ENCODE measurements at places on chromosomes 12 and 14.

DNA sequence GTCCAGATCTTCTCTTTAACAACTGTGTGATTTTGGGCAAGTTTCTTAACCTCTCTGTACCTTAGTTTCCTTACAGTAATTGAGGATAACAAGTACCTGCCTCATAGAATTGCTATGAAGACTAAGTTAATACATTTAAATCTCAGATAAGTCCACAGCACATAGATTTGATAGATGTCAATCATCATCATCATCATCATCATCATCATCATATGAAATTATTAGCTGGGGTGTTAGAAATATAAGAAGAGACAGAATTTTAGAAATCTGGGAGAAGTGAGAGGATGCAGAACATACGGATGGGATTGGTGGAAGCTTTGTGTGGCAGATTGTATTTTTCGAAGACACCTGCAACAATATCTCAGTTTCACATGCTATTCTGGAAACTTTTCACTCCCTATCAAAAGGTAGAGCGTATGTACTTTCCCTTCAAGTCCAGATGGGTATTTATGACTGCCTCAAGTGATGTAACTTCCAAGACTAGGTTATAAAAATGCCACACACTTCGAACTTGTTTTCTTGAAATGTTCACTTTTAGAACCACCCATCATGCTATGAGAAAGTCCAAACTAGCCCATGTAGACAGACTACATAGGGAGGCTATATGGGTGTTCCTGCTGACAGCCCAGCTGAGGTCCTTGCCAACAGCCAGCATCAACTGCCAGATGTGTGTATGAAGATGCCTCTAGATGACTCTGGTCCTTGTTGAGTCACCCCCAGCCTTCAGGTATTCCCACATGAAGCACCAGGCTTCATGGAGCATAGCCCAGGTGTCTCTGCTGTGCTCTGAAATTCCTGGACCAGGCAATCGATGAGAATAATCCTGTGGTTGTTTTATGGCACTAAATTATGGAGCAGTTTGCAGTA is 20.7 kb upstream of the SDR39U1 start:
- no peak for DNase-seq

DNA sequence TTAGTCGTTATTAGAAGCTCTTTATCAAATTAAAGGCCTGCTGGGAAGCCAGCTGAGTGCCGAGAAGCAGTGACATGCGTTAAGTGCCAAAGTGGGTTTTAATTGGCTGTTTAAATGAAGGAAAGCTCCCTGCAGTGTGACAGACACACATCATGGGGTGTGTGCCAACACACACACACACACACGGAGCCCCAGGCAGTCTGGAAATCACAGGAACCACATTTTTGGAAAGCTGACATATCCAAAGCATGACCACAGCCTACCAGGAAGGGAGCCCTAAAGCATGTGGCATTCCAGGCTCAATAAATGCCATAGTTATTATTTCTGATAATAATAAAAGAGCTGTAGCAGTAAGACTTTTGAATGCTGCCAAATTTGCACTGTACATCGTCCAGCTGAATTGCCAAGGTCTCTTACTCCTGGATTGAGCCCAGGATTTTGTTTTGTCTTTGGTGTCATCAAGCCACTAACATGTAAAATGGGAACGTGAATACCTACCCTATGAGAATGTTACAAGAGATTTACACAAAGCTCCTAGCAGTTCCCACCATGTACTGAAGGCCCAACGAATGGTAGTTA is 135.1 kb downstream of the TMEM30B start:
- DNase-seq, result no peak

GRCh38 chr14:55973911-55974630 is 144.1 kb upstream of the PELI2 start:
- DNase-seq, result no peak

GRCh38 chr14:58243790-58244555 is 670 bp upstream of the PSMA3 start:
- DNase-seq, result no peak

GRCh38 chr12:66648033-66648735 is 30.7 kb downstream of the GRIP1 start:
- no peak for DNase-seq

GRCh38 chr14:35406506-35407305 is 2.2 kb upstream of the NFKBIA start:
- DNase-seq, result peak; percentile 66

DNA sequence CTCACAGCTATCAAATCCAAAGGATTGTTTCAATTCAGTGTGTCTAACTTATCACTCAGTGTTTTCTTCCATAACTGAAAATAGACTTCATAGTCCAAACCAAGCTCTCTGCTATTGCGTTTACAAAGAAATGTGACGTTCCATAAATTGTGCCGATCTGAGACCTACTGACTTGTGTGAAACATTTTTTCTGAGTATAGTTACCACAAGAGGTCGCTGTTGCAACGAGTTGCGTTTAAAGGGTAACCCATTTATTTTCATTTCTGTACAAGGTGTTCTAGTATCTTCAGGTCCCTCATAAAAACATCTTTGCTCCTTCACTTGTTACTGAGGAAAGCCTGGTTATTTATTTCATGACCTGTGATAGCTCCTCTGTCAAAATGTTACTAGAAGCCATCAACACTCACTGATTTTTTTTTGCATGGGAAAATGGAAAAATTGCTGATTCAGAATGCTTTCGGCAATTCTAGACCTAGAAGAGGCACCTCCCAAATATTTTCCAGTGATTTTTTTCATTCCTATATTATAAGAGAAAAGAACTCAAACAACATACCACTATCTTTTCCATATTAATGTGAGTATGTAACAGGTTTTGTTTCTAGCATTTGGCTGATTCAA is 60.9 kb upstream of the OR4E1 start:
- peak; percentile 71 for DNase-seq

GRCh38 chr14:61222388-61222787 is 58.8 kb downstream of the TMEM30B start:
- DNase-seq, result no peak

DNA sequence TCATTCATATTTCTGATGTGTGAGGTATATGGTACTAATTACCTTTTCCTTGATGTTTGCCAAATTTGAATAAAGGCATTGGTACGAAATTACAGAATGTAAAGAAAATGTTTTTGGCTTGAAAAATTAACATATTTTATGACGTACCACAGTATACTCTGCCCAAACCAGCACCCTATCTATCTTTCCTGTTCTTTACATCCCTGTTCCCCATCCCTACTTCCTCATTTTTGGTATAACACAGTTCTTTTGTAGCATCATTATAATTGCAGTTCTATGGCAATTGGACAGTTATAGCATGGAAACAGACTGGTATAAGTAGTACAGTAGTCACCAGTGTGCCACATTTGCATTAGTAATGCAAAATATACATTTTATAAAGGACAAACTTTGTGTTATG is 7.0 kb upstream of the CCT2 start:
- no peak for DNase-seq

- DNase-seq, result peak; percentile 56
Observed at GRCh38 chr12:62640910-62641448, 174.4 kb downstream of the MON2 start.

GRCh38 chr12:67677166-67677565 is 28.6 kb downstream of the DYRK2 start:
- DNase-seq, result no peak

DNA sequence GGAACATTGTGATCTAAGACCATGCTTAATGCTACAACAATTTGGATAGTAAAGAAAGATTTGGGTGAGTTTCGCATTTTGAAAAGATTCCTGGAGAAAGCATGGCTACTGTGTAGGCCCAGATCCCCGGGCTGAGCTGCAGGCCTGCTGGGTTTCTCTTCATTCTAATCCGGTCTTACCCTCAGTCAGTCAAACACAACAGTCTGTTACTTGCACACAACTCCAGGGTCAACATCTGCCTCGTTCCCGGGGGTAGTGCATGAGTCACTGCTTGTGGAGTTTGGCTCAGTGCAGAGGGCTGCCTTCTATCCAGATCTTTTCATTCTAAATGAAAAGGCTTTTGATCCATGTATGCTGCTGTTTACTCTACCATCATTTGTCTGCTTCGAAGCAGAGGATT is 60.4 kb upstream of the SEL1L start:
- no peak for DNase-seq

GRCh38 chr14:23054000-23054811 is 3.1 kb downstream of the CDH24 start:
- DNase-seq, result no peak

DNA sequence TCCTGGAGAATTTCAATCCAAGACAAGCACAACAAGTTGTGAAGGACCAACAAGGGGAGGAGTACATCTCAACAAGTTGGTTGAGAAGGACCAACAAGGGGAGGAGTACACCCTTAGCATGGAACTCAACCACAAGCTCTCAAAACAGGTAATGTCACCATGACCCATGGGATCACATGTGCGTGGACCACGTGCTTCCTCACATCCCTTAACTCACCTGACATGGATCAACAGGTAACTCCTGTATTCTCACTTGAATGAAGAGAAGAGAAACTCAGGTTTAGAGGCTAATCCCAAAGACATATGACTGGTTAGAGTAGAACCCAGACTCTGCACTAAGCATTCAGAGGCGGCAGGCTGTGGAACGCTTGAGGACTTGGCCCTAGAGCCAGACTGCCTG is 6.2 kb downstream of the CRACR2A start:
- DNase-seq, result no peak

GRCh38 chr14:44783901-44784300 is 177.8 kb downstream of the KLHL28 start:
- DNase-seq, result no peak

DNA sequence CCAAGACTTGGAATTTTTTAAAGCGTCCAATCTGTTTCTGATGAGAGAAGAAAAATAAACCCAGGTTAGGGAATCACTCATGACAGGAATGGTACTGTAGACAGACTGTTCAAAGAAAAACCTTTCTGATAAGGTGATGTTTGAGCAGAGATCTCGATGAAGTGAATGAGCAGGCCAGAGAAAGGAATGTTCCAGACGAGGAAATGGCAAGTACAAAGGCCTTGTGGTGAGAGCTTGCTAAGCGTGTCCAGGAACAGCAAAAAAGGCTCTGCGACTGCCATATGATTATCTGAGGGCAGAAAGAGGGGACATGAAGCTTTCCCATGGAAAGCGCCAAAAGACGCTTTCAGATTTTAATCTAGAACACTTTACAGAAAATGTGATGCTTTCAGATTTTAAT is 458.4 kb upstream of the SOX5 start:
- DNase-seq, result no peak

DNA sequence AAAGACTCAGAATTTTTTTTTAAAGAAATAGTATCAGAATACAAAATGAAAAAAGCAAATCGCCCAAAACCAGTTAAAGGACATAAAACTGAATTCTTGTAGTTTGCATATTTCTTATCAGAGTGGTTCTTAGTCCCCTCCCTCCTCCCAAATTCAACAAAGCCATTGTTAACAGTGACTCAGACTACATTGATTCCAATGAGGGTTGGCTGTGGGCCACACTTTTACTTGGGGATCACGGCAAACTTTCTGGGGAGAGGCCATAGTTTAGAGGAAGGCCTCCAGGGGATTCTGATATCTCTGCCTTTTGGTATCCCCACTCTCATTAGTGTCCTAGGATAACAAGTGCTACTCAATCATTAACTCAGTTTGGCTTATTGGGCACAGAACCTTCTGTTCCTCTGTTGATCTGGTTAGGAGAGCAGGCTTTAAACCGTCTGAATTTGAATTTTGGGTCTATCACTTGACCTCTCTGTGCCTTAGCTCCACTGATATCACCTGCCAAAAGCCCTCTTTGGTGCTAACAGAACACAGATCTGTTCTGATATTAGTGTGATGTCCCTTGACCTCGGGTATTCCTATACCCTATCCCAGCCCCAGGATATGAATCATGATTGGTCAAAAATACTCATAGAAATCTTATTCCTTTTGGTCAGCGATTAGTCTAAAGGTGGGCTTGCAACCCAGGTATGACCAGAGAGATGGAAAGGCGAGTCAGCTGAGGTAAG is 45.2 kb upstream of the APPL2 start:
- DNase-seq, result no peak

DNA sequence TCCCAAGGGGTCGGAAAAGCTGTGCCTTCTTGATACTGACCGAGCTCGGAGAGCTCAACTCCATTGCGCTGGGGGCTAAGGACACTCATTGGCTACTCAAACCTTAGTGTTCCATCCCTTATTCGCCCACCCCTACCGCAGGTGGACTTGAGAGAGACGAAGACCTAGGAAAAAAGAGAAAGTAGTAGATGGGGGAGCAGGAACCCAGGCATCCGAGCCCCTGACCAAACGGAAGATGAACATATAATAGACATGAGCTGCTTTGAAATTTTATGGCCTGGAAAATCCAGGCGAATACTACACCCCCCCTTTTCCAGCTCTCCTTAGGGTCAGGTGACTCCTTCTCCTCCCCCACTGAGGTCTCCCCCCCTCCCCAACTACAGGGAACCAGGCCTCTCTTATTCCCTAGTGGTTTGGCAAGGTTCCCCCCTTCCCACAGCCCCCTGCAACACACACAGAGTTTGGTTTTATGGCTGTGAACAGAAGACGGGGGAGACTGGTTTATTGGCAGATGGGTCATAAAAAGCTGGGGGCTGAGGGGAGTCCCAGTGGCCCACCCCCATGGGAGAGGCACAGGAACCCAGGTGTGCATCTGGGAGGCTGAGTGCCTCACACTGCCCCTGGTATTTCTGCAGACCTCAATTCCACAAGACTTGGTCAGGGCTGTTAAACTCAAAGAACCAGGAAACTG is 1.6 kb downstream of the GDF11 start:
- DNase-seq, result no peak

- no peak for DNase-seq
Observed at GRCh38 chr14:67735336-67736147, 33.9 kb downstream of the RDH12 start.

- DNase-seq, result no peak
Observed at GRCh38 chr14:93054006-93054405, 61.7 kb downstream of the ITPK1 start.

- DNase-seq, result no peak
Observed at GRCh38 chr12:83985084-83985483, 927.5 kb downstream of the SLC6A15 start.

DNA sequence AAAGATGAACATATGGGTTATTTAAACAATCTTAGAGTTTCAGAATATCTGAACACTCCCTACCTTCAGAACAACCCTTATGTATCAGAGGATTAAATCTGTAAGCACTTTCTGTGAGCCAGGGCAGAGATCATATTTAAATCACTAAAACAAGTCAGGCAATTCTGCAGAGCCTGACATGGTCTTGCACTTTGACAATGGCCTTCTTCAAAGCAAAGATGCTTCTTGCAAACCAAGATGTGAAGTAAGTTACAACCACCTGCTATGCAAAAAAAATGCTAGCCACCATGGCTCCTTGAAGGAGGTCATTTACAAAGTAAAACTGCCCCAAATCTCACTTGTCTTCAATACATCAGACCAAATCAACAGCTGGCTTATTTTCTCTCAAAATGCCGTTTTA is 3.2 kb downstream of the PPP1CC start:
- no peak for DNase-seq

DNA sequence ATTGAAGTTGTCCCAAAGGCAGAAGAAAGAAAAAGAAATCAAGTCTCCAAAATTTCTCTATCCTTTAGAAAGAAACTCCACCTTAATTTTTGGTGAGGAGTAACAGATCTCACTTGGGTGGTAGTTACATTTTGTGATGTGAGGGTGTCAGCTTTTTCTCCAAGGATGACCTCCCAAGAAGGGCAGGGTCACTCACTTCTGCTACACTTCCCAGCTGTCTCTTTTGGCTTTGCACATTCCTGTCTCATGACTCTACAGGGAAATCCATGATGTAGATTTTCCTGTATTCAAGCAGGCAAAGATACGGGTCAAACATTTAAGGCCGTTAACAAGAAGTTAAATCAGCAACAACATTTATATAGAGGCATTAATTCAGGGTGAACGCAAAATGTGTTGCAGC is 1016.4 kb downstream of the NRXN3 start:
- DNase-seq, result no peak
